ENCODE measurements at places on chromosomes 7 and 10.

DNA sequence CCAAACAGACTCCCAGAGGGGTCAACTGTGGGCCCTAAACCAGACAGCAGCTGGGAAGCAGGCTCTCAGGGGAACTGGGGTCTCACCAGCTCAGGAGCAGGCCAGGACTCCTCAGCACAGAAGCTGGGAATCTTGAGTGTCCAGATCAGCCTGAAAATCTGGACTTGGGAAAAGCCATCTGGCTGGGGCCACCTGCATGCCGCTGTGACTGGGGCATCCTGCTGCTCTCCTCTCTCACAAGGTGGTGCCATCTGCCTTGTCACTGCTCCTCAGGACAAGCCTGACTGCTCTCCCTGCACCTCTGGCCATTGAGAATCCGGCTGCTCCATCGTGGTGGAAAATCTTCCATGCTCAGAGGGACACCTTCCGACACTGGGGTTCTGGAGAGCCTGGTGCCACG is 141.4 kb downstream of the PLPP4 start:
- no peak for DNase-seq

DNA sequence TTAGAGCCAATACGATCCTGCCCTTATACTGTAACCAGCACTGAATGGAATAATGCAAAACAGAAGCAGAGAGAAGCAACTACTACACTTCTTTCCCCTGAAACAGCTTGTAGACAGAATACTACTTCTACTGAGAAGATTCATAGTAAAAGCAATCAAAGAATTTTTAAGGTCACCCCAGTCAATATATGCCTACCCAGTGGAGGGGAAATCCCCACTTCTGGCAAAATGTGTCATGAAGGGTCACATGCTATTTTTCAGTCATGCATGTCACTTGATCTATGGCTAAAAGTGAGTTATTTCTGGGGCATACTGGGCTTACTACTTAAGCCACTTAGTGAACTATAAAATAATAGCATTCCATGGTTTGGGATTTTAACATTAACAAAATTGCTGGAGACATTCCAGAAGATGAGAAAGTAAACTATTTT is 25.6 kb downstream of the IRF5 start:
- no peak for DNase-seq

DNA sequence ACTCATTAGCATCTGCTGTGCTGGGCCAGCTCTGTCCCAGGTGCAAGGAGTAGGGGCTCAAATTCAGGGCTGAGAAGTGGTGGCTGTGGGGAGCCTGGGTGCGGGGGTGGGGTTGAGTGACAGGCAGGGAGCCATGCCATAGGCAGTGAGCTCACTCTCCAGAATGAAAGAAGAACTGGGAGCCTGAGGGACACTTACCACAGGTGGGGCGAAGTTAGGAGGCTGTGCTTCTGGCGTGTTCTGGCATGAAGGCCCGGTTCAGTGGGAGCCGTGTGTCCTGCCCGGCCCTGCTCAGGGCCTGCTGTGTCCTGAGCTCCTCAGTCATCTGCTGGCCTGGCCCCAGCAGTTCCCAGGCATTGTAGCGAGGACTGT is 62.5 kb downstream of the MKI67 start:
- peak; percentile 72 for DNase-seq

DNA sequence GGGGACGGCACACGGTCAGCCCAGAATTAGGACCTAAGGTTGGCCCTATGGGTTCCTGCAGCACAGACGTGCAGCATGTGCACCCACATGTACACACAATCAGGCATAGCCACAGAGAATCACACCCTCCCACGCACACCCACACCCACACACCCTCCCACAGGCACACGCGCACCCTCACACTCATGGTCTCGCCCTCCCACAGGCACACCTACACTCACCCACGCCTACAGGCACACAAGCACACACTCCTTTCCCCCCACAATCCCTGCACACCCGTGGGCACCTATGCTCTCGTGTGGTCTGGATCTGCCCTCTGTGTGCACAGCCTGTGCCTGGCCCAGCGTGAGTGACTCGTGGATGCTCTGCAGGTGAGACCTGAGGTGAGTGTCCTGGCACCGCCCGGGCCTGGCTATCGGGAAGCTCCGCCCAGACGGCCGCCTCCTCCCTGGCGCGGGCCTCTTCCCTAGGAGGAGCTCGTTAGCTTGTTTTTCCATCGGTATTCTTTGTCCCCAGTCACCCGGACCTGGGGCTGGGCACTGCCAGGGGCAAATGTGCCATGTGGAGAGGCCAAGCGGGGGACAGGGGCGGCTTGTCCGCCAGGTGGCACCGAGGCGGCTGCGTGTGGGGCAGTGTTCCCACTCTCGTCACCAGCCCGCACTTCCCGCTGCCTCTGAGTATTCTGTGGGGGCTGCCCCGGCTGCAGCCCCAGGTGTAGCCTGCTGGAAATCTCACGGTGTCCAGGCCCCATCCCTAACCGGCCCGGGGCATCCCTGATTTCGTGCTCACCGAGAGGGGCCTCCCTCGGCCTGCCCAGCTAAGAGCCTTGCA is 110.2 kb upstream of the FAM20C start:
- DNase-seq: no peak

DNA sequence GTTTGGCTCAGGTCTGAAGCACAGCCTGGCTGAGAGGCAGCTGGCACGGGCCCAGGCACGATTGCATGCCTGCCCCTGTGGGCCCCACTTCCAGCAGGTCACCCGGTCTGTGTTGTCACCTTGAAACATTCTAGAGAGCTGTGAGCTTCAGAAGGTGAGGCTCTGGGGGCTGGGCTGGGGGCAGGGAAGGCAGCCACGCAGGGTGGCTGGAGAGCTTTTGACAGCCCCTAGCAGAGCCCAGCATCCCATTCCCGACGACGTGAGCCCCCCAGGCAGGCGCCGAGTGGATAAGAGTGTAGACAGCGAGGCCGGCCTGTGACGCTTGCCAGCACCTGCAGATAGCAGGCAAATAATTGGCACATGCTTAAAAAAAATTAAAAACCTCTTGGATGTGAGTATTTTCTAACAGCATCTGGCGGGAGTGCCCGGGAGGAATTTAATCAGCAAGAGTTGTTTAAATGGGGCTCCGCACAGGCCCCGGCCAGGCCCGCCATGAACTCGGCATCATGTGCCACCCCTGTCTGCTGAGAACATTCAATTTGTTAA is 212.0 kb upstream of the TBX20 start:
- DNase-seq: no peak

DNA sequence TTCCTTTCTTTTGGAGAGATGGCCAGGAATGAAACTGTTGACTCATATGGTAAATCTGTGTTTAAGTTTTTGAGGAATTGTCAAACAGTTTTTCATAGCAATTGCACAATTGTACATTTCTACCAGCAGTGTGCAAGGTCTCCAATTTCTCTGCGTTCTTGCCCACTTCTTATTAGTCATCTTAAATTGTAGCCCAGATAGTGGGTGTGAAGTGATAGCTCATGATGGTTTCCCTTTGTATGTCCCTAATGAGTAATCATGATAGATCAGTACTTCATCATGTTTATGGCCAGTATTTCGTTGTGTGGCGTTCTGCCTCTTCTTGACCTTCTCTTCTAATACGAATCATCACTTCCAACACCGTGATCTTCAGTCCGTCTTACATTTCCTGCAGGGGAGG is 136.3 kb downstream of the DOCK1 start:
- no peak for DNase-seq

DNA sequence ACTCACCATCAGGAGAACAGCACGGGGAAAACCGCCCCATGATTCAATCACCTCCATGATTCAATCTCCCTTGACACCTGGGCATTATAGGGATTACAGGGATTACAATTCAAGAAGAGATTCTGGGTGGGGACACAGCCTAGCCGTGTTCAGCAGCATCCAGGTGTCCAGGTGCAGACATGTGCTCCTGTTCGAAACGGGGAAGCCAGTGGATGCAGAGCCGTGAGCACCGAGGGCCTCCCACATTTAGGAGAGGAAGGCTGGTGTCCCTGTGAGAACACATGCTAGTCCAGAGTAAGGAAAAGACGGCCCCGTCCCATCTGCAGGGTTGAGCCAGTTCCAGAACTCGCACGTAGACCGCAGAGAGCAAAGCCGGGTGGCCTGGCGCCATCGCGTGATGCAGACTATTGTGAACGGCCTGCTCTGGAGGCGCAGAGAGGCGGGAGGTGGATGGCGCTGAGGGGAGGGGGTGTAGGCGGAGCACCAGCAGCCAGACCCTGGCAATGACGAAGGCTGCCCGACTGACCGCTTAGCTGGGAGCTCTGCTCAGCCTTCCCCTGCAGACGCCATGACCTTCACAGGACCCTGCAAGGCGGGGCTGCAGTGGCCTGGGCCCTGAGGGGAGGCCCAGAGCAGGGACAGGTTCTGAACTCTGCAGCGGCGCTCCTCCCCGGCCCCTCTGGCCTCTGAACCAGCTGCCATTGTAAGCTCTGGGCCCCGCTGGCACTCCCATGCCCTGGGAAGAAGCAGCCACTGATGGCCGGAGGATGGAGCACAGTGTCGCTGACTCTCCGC is 141.6 kb upstream of the TCERG1L start:
- DNase-seq: no peak

DNA sequence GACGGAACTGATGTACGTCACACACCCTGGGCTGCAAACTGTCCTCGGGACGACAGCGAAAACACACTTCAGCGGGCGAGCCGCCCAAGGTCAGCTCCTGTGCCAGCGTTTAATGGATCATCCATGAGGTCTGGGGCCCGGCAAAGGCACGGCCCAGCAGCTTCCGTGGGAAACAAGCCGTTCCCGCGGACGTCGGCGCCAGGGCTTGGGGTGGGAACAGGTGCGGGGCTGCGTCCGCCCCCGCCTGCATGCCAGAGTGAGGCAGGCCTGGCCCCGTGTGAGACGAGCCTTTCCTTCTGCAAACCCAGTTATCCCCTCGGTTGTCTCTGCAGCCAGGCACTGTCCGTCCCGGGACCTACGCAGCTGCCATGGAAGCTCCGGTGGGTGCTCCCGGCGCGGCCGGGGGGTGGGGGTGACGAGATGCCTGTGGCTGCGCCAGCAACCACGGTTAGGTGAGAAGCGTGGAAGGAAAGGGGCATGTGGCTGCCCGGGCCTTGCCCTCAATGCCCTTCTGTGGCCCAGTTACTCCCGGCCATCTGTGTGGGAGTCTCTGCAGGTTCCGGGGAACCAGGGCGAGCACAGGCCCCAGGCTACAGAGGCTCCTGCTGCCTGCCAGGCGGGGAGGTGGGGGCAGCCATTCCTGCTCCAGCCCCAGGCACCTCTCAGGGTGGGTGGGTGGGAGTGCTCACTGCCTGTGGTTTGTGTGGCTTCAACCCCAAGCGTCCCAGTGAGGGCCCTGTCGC is 42.2 kb upstream of the PDGFA start:
- peak; percentile 83 for DNase-seq

DNA sequence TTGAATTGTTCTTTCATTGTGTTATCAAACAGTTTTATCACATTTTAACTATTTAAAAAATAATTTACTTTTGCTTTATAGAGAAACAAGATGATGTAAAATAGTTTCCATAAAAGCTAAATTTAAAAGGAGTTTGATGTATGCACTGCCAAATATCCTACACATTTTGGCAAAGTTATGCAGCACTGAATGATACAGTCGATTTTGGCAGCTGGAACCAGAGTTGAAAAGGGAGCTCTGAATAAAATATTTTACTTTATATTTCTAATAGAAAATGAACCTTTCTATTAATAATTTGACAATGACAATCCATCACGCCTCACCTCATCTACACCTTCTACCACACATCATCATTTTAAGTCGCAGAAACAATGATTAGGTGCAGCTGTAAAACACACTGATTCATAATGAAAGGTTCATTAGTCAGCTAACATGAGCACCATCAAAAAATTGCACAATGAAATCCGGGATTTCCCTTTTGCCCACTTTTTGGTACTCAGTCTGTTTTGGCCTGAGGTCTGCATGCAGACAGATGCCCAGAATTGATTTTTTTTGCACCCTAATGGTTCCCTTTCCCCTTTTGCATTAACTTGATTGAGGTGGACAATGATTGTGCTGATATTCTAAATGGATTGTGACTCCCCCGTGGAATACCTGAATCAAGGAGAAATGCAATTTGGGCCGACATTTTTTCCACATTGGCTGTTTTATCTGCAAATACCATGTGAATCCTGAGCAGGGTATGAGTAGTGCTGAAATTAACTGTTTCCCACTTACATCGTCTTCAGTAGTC is 105.8 kb downstream of the THSD7A start:
- DNase-seq: no peak

DNA sequence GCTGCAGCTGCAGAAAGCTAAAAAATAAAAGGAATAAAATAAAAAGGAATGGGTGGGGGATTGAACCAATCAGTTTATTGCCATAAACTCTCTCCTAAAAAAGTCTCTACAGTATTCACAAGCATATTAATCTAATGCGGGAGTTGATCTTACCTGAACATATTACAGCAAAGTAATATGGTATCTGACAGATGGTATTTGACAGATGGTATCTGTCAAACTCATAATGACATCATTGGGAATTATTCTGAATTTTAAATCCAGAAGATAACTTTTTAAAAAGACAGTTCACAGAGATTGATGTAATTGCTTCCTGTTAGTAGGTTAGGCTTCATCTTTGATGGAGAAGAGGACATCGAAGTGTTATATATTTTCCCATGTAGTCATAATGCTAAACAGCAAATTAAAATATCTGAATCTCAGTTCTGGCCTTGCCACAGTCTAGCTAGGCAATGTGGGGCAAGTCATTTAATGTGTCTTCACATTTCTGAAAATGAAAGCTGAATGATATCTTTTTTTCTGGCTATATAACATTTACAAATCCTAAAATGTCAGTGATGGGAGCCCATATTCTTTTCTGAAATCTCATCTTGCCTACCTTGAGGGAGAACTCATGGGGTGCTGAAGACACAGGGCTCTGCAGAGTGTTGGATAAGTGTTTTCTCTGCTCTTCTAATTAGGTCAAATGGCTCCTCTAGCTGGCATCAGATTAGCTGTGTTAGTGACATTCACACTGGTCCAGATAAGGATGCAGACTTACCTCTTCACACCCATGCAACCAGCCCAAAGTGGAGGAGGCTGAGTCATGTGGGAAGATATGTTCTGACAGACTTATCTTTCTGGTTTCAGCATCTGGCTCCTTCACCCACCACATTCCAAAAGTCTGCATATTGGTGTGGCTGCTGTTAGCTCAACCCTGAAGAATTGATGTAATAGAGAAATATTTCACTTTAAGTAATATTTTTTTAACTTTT is 2.1 kb upstream of the LIPM start:
- no peak for DNase-seq

- DNase-seq: no peak
Observed at GRCh38 chr10:4772202-4772570, 53.8 kb upstream of the AKR1E2 start.

- no peak for DNase-seq
Observed at GRCh38 chr7:8037151-8037550, 68.6 kb downstream of the GLCCI1 start.

All from NB4 (cell line).